Upper lobe of left lung (tissue), 6 donors: ENCODE measurements at places on chromosomes 5 and 9.

DNA sequence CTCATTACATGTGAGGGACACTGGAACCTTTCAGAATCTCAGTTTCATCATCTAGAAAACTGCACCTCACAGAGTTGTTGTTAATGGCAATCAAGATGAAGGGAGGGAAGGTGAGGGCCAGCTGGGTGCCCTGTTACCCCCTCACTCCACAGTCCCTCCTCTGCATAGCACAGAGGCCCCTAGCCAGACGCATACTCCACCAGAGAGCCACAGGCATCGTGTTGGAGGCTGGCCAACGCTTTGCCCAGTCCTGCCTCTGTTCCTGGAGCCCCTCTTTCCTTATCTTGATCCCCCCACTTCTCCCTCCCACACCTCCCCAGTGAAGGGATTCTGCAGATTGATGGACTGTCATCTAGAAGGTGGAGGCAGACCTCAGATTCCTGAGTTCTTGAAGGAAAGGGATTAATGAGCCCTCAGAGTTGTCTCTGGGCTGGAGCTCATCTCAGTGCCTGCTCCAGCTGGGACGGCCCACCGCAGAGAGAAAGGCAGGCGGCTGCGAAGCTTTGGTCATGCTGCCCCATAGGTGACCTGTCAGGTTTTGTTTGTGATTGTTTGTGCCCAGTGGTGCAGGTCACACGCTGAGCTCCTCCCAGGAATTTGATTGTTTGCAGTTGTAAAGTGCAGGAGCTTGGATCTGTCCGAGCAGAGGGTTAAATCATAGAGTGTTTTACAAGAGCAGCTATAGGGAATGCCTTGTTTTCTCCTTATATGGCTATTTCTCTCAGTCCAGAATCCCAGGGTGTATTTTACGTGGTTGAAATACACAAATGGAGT is 487.3 kb downstream of the CCDC171 start:
- peak; percentile 38 for DNase-seq

DNA sequence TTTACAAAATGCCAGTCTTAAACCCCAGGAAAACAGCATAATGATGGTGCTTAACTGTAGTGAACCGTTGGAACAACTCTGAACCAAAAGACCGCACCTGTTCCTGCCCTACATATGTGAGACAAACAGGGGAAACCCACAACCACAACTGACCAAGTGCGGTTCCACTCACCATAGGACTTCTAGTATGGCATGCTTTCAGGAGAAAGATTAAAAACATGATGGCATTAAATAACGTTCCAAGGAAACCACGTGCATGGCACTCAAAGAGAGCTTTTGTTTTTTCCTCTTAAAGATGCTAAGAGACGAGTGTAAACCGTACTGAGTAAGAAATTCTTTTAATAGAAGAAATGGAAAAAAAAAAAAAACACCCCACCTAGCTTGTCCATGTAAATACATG is 119.8 kb downstream of the SSBP2 start:
- no peak for DNase-seq

DNA sequence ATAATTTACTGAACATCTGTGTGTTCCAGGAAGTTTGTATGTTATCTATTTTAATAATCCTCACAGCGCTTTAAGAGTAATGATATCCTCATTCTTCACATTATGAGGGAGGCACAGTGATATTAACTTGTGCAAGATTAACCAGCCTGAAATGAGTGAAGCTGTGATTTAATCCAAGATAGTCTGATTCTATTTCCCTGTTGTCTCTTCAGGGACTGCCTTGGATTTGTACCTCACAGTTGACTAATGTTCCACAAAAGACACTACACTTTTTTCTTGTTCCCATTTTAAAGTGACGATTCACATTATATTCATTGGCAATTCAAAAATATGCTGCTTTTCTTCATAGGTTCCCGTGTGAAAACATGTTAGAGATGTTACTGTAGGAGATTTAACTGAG is 125.3 kb upstream of the GNA14 start:
- no peak for DNase-seq

GRCh38 chr5:35681911-35682310 is 64.2 kb downstream of the SPEF2 start:
- no peak for DNase-seq

GRCh38 chr5:32709750-32710549 is 1.2 kb upstream of the NPR3 start:
- peak; percentile 92 for DNase-seq

GRCh38 chr9:14312719-14313377 is 1.1 kb downstream of the NFIB start:
- peak; percentile 25 for DNase-seq

DNA sequence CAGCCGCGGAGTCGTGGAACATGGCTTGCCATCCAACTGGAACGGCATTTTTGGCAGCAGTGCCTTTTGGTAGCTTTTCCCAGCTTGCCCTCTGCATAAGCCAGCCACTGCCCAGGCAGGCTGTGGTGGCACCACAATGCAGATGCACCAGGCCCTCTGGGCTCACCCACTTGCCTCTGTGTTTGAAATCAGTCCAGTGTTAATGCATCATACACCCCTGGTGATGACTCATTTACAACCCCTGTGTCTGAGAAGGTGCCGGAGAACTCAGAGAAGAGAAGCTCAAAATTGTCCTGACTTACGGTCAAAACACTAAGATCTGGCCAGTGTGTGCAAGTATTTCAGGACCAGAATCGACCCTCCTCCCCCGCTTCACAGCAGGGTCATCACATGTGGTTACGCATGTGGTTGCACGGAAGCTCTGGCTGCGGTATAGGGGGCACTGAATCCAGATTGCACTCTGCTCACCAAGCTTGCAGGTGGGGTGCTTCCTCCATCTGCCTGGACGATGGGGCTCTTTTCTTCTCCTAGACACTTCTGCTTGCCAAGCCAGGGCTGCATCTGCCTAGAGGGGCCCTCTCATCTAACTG is 66.5 kb upstream of the SMIM15 start:
- peak; percentile 16 for DNase-seq

- DNase-seq = no peak
These were observed 1413.6 kb upstream of the ACO1 start for GRCh38 chr9:30970812-30971211.

DNA sequence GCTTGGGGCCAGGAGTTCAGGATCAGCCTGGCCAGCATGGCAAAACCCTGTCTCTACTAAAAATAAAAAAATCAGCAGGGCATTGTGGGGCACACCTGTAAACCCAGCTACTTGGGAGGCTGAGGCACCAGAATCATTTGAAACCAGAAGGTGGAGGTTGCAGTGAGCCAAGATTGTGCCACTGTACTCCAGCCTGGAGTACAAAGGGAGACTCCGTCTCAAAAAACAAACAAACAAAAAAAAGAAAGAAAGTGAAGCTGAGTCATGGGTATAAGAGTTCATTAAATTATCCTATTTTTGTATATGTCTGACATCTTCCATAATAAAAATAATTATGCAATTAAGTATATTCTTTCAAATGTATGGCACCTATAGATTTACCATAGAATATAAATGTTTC is 37.2 kb downstream of the CHD1 start:
- no peak for DNase-seq

DNA sequence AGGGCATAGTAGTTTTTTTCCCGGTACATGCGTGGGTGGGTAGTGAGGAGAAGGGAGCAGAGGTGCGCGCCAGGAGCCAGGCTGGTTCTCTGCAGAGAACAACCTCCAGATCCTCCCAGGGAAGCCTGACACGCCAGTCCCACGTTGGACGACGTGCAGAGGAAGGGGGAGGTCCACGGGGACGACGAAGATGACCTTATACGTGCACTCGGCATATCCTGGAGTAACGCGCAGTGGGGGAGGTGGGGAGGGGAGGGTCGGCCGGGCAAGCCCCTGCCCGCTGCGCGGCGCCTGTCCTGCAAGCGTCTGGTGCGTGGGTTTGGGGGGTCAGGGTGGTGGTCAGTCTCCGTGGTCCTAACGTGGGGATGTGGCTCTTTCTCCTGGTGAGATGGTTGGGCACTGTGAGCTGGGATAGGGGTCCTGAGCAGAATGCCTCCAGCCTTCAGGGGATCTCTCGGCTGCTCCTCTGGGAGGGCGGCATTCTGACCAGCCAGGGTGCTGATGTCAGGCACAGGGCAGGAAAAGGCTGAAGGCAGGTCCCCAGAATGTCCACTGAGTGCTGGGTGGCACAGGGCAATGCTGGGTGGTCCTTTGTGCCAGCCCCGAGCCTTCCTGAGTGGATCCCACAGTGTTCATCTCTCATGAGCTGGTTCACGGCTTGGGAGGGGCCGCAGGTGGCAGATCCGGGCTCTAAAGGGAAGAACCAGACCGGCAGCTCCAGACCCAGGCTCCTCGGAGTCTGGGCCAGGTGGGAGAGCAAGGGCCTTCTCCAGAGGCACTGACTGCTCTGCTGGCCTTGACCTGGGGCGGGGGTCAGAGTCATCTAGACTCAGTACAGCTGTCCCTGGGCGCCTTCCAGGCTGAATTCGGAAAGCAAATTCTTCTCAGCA is 10.5 kb upstream of the SCGB3A1 start:
- peak; percentile 73 for DNase-seq

- DNase-seq = no peak
These were observed 307.4 kb downstream of the CSNK1G3 start for GRCh38 chr5:123819386-123819785.

DNA sequence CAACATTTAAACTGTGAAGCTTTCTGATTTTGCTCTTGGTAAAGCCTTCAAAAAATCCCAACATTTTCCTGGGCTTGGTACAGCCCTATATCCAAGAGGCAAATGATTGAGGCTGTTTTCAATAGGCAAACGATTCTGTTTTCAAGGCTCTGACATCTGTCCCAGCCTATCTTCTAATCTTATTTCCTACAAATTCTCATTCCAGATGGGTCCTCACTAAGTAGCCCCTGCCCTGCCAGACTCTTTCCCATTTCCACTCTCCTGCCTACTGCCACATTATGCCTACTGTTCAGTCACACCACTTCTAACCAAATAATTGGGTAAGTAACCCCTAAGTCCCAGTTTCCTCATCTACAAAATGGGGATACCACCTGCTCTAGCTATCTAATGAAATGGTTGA is 3.5 kb downstream of the GBA2 start:
- no peak for DNase-seq

DNA sequence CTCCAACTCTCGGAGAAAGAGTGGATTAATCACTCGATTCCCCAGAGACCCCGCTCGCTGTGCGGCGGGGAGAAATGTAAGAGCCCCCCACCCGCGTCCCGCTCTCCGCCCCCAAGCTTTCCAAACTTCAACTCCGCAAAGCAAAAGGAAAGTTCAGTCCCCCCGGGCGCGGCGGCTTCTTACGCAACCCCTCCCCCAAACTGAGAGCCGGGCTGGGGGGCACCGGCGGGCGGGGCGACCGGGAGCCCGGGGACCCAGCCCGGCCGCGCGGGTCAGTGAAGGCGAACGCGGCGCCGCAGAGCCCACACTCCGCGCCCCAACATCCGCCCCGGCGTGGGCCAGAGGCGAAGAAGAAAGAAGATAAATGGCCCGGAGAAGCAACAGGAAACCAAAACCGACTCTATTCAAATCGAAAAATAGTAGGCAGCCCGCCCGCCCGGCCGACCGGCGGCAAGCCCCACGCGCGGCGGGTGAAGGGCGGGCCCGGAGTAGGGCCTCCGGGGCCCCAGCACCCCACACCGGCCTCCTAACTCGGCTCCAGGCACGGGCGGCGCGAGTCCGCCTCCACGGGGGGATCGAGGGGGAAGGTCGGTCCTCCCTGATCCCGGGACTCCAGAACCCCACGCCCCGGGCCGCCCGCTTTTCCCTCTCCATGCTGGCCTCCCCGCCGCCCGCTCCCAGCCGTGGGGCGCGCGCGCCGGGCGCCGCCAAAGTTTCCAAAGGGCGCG is 720 bp downstream of the NOTCH1 start:
- DNase-seq = peak; percentile 92

DNA sequence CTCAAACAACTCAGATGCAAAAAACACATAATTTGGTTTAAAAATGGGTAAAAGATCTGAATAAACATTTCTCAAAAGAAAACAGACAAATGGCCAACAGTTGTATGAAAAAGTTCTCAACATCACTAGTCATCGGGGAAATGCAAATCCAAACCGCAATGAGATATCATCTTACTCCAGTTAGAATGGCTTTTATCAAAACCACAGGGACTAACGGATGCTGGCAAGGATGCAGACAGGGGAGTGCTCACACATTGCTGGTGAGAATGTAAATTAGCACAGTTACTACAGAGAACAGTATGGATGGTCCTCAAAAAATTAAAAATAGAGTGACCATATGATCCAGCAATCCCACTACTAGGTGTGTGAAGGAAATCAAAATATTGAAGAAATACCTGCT is 589.1 kb upstream of the ADAMTS16 start:
- DNase-seq = no peak

- no peak for DNase-seq
These were observed 92.6 kb upstream of the MVB12B start for GRCh38 chr9:126233913-126234525.

DNA sequence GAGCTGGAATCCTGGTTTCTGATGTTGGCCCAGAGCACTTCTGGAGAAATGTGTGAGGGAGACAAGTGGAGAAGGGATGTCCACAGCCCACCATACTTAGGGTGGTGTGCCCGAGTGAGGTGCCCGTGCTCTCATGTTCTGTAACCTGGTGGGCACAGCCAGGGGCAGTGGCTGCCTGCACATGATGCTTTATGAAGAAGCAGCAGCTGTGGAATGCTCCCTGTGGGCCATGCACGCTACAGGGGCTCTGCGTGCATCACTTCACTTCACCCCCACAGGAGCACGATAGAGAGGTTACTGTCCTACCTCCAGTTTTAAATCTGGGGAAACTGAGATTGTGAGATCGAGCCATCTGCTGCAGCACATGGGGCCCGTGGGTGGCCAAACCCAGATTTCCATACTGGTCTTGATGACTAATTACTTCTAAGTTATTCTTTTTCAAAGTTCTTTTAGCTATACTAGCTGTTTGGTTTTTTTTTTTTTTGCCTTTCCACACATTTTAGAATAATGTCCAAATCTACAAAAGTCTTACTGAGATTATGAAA is 441.6 kb downstream of the GADD45G start:
- no peak for DNase-seq

DNA sequence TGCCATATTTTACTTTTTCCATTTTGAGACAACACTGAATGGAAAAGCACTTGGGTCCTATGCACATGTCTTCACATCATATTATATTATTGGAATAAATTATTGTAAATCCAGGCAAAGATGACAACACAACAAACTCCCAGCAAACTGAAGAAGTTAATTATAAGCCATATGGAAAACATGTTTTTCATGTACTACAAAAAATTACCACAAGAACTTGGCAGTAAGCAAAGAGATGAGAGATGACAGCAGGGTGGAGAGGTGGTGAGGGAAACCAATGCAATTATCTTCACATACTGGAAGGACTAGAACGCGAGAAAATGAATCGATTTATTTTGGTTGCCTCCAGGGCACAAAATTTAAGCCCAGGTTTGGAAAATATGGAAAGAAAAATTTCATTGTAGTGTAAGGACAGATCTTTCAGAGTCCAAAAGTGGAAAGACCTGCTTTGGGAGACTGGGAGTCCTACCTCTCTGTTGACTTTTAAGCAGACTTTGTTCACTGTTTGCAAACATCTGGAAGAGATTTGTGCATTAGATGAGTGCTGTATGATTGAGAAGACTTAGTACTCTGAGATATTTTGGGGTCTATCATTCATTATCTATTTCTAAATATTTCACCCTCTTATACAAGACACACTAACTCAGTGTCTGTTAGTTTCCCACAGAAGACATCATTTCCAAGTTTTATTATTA is 138.0 kb downstream of the TMEM232 start:
- DNase-seq = no peak

GRCh38 chr5:95621839-95622629 is 2.1 kb downstream of the GPR150 start:
- DNase-seq = no peak

- no peak for DNase-seq
These were observed 111.8 kb downstream of the CAVIN4 start for GRCh38 chr9:100689635-100690034.
